ENCODE measurements at places on chromosomes 4 and X.

- no peak for DNase-seq
Measured at GRCh38 chr4:40118861-40119260, 62.2 kb downstream of the N4BP2 start.

DNA sequence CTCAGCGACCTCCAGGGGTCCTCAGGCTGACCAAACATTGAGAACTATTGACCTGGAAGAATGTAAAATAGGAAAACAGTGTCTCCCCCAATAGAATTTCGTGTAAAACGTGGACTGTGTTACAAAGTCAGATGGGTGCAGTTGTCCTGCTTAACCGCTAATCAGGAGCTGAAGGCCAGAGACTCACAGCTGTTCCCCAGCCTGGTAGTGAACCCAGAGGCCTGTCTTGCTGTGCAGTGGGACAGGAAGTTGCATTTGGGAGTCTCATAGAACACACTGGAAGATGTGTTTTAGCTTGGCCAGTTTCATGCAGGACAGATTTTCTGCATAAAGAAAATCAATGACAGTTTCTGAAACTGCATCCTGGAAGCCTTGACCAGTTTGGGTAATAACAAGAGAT is 151.5 kb downstream of the PTTG2 start:
- DNase-seq = no peak

GRCh38 chr4:41339812-41340809 is 83.4 kb downstream of the UCHL1 start:
- DNase-seq = peak; percentile 3

DNA sequence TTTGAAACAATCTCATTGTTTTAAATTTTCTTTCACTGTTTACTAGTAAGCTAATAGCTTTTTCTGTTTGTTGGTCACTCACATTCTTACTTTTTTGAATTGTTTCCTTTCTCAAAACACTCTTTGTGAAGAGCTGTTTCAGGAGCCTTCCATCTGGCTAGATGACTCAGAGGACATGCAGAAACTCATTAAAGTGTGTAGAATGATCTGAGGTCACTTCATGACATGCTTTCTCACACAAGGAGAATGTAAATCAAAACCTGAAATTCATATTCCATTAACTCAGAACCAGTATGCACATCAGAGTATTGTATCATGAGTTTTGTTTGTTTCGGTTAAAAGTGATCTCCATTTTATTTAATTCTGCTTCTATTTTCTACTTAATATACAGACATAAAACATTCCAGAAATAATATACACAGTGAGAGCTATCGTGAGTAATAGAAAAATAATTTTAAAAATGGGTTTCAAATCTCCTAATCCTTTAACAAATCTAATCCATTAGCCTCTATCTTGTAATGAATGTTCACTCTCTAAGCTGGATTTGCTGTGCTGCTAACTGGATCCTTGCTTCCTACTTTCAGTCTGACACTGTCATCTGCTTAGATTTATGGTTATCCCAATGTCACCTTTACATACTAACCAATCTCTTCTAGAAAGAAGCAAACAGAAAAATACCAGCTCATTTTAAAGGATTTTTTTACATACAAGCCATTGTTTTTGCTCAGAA is 449.6 kb downstream of the FSTL5 start:
- no peak for DNase-seq

DNA sequence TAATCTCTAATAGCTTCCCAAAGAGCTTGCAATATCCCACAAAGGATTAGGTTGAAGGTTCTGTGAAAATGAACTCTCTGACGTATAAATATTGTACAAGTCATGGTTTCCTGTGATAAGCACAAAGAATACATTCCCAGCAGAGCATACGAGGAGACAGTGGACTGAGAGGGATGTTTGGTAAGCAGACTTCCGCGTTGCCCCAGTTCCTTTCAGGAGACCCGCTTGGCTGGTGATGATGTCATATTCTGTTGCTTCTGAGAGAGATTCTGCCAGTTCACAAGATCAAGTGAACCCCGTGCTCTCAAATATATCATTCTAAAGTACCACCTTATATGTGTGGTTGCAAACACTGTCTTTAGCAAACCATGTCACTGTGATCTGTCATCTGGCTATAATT is 323.9 kb upstream of the CASK start:
- no peak for DNase-seq

GRCh38 chrX:44025555-44025954 is 52.4 kb upstream of the NDP start:
- no peak for DNase-seq

GRCh38 chr4:22473268-22473667 is 42.6 kb downstream of the ADGRA3 start:
- no peak for DNase-seq

DNA sequence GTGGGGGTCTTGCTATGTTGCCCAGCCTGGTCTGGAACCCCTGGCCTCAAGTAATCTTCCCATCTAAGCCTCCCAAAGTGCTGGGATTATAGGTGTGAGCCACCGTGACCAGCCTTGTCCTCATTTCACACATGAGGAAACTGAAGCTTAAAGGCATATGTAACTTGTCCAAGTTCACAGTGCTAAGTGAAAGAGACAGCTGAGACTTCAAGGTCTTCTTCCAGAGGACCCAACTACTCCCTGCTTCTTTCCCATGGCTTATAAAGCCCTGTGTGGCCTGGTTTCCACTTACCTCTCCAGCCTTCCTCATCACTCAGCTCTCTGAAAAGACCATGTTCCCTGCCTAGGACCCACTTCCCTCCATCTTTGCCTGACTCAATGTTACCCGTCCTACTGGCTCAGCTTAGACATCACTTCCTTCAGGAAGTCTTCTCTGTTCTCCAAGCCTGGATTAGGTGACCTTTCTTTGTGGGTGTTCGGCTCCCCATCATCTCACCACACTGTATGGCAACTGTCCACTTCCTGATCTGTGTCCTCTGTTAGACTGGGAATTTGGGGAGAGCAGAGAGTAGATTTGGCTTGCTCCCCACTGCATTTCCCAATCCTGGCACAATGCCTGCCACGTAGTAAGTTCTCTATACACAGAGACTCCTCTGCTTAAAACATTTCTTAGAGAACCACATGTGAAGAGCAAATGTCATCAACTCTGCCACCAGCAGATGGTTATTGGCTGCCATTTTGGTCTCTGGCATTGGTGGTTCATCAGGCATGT is 30.4 kb upstream of the LAMP2 start:
- no peak for DNase-seq

GRCh38 chr4:143348233-143349077 is 11.8 kb downstream of the GAB1 start:
- DNase-seq = no peak

DNA sequence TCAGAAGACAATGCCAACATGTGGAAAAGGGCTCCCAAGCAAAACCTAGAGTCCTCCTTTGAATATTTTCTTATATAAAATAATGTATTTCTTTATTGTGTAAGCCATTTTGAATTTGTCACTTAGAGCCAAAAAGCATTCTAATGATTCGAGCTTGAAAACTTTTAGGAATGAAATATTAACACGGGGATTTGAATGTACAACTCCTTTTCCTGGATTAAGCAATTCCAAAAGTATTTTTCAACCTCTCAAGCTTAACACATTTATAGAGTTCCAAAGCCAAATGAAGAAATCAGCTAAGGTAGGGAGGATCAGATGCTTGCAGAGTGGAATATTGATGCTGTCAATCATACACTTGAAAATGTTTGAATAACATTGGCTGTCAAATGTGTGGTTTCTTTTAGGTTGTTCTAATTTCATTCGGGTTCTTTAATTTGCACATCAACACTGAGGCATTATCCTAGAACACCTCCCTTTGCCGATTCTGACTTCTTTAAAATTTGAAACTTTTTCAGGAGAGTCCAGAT is 67.2 kb upstream of the ETNPPL start:
- DNase-seq = no peak

DNA sequence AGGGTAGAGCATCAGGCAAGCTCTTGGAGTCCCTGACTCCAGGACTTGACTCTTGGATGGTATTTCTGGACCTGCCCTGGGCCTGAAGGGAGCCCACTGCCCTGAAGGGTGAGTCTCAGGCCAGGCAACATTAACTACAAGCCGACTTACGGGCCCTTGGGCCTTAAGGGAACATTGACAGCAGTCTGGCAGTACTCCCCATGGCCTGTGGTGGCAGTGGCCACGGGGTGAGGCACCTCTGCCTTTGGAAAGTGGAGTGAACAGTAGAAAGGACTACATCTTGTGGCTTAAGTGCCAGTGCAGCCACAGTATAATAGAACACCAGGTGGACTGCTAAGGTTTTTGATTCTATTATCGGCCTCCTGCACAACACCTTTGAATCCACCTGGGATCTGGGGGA is 36.3 kb downstream of the SH3BGRL start:
- no peak for DNase-seq

DNA sequence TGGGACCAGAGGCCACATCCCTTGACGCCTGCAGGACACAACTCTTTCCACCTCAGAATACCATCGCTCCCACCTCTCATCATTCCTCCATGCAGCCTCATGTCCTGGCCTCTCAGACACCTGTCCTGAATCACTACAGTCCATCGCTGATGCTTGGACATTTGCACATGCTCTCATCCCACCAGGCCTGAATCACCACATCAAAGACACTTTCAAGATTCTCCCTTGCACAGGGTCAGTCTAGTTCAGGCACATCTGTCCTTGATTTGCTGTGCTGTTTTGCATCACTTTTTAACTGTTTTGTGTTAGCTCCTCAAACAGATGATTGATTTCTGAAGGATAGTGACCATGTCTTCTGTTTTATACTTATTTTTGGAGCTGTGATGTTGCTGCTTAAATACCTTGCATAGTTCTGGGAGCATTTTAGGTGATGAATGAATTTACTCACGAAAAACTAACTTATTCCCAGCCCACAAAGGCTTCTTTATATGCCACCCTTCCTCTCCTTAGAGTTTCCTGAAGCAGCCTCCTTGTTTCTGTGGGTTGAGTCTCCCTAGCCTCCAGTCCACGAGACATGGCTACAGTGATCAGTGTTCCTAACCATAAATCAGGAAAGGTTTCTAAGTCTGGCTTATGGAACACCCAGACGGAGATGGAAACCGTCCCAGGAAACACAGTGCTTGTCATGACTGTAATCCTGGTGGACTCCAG is 2.6 kb downstream of the FAM114A1 start:
- no peak for DNase-seq

DNA sequence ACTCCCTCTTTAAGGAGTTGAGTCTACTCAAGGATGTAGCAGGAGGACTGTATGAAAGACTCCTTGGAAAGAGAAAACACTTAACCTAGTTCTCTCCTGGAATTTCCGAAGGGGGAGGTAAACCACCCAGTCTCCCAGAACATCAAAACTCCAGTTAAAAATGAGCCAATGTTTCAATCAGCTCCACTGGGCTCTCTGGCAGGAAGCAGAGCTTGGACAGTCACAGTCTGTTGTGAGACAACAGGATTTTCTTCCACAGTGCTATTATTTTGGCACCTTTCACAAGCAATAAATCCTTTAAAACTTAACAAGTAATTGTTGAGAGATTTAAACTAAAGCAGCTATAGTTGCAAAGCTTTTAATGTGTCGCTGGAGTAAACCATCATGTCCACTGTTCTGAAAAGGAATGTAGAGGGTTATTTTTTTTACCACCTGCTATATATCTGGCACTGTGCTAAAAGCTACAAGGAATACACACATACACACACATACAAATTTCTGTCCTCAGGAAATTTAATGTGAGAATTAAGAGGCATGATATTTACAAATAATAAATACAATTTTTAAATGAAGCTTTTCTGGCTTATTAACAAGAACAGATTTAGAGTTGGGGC is 229.2 kb upstream of the INTU start:
- DNase-seq = no peak

DNA sequence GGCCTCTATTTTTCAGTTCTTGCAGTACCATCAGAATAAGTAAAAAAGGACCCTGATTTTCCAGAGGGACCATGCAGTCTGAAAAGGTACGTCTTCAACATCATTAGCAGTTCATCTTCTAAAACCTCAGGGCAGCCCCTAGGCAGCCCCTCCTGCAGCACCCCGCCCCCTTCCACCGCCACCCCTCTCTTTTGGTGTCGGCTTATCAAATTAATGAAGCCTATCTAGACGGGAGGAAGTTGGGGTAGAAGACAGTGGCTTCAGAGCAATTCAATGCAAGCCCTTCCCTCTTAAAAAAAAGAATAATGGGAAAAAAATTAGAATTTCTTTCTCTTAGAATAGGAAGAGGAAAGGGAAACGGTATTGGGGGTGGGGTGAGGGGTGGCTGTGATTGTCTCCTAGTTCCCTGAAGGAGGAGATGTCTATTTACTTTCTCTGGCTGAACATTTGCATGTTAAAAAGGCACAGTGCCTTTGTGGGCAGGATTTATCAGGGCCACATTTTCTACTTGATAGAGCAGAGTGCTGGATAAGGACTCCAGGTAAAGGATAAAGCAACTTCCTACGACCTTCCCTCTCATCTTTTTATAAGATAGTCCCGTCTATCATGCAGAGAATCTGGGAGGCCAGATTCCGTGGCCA is 159.4 kb downstream of the MGST2 start:
- no peak for DNase-seq

DNA sequence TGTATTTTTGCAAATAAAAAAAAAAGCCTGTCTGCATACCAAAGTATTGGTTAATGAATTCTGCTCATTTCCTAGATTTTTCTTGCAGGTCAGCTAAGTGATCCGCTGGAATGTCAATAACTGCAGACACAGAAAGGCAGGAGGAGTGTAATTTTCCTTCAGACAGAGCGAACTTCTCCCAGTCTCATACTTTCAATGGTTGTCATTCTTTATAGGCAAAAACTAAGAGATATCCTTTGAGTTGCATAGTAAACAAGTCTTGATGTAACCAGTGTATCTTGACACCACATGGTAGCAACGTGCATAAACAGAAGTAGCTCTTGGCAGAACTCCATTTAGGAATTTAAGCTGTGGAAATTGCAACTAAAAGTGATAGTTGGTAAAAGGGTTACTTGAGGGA is 8.2 kb downstream of the CAPN6 start:
- DNase-seq = no peak

- DNase-seq = no peak
Measured at GRCh38 chr4:7458066-7458425, 23.3 kb upstream of the PSAPL1 start.

GRCh38 chrX:12434493-12434892 is 296.2 kb downstream of the FRMPD4 start:
- DNase-seq = no peak

DNA sequence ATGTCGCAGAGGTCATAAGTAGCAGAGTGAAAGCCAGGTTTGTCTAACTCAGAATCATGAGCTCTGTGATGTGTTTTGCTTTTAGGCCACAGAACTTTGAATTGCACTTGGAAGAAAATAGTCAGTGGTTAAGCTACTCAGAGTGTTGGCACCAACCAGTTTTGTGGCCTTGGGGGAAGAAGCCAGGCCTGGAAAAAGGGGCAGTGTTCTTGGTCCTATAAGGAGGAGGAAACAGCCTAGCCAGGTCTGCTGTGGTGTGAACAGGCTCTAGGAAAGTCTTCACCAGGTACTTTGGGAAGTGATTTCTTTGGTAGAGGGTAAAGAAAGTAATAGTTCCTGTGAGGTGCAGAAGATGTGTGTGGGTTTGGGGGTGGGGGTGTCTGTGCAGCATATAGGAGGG is 49.2 kb downstream of the FHIP1A start:
- DNase-seq = no peak

- no peak for DNase-seq
Measured at GRCh38 chr4:159416996-159417395, 314.1 kb downstream of the RAPGEF2 start.

- DNase-seq = no peak
Measured at GRCh38 chr4:53321151-53321983, 44.5 kb downstream of the SCFD2 start.

- no peak for DNase-seq
Measured at GRCh38 chr4:64022560-64022959, 386.7 kb downstream of the TECRL start.

GRCh38 chrX:7154041-7154597 is 6.2 kb upstream of the PUDP start:
- no peak for DNase-seq

GRCh38 chrX:110678591-110678990 is 117.0 kb downstream of the CHRDL1 start:
- DNase-seq = no peak
